ENCODE measurements at places on chromosomes 5 and 9.

- no peak for DNase-seq
Observed at GRCh38 chr9:36017278-36017677, 19.4 kb upstream of the RECK start.

- DNase-seq: no peak
Observed at GRCh38 chr5:176368726-176369125, 3.4 kb downstream of the ARL10 start.

- no peak for DNase-seq
Observed at GRCh38 chr9:89615661-89616060, 10.8 kb downstream of the GADD45G start.

GRCh38 chr9:129582855-129583254 is 38.0 kb downstream of the C9orf50 start:
- no peak for DNase-seq

DNA sequence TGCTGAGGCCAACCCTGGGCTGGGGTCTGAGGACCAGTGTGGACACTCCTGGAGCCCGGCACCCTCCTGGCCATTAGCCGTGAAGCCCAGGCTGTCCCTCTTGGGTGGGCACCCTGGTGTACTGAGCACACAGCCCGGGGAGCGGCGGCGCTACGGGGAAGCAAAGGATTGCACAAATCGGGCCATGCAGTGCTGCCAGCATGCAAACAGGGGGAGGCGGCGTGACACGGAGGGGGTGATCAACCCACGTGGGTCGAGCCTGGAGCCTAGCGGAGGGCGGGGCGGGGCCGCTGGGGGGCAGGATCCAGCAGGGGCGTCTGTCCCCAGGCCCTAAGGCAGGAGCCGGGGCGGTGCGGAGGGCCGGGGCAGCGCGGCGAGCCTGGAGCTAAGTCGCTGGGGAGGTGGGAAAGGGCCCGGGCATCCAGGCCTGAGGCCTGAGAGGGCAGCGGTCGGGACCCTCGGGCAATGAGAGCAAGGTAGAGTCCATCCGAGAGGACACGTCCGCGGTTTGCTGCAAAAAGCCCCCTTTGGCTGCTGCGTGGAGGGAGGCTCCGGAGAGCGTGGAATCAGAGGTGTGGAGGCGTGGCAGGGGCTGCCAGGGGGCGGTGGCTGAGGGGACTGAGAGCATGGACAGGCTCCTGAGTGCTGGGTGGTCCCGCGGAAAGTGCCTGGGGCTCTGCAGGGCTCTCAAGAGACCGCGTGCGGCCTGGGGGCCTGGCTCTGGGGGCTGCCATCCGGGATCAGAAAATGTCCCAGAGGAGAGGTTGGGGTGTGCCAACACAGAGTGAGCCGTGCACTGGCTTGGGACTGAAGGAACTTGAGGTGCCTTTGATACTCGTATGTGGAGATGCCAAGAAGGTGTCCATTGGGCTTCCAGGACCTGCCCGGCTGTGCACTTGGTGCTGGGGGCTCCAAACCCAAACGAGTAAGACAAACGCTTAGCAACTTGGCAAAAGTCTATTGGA is 94.2 kb downstream of the BARX1 start:
- no peak for DNase-seq

- DNase-seq: no peak
Observed at GRCh38 chr5:174719793-174720611, 4.4 kb upstream of the MSX2 start.

- no peak for DNase-seq
Observed at GRCh38 chr9:12785260-12785770, 10.5 kb downstream of the LURAP1L start.

DNA sequence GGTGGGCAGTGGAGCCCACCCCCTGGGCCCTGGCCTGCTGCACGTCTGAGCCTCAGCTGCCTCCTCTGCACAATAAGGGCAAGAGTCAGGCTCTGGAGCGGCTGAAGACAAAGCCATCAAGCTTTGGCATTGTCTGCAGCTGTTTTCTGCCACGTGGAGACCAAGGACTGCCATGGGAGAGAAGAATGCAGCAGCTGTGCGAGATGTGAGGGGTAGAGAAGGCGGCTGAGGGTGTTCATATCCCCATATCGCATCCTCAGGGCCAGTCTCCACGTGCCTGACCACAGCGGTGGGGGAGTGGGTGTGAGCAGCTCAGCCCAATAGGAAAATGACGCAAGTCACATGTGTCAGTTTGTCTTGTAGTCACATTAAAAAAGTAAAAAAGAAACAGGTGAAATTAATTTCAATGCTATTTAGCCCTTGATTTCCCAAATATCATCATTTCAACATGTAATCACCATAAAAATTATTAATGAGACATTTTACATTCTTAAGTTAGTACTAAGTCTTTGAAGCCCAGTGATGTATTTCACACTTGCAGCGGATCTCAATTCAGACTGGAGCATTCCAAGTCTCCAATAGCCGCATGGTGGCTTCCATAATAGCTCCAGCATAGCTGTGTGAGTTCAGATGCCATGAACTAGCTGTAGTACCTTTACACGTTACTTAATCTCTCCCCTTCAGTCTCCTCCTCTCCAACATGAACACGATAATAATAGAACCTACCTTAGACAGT is 6.6 kb downstream of the C1QTNF2 start:
- DNase-seq: no peak

GRCh38 chr5:43638107-43638506 is 35.1 kb downstream of the NNT start:
- no peak for DNase-seq

DNA sequence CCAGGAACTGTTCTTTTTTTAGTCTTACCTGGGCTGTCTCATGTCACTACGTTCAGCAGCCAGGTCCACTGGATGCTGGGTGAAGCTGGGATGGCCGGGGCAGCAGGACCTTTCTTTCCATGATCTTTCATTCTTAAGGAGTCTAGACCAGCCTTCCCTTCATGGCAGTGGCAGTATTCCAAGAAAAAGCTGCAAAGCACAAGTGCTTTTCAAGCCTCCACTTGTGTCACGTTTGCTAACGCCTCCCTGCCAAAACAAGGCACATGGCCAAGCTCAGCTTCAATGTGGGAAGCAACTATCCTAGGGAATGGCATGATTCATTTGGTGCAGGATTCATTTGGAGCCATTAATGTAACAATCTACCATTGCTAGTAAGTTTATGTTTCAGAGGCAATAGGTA is 94.8 kb downstream of the RCL1 start:
- no peak for DNase-seq

- DNase-seq: no peak
Observed at GRCh38 chr9:27489087-27489876, 34.8 kb upstream of the IFNK start.

- DNase-seq: no peak
Observed at GRCh38 chr5:80860924-80861613, 99.1 kb upstream of the RASGRF2 start.

DNA sequence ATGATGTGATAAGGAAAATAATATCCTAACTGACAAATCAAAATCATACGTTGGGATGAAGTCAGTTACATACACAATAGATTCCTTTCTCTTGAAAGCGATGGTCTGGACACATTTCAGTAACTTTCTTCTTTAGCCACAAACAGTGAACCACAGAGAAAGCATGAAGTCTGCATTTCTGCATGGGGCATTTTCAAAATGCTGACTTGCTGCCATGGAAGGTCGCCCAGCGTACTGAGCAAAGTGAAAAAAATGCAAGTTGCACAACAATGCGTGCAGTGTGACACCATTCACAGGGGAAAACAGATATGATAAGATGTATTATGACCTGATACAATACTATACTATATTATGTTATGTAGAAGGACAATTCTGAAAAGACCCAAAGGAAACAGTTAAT is 146.3 kb downstream of the SNX18 start:
- no peak for DNase-seq

DNA sequence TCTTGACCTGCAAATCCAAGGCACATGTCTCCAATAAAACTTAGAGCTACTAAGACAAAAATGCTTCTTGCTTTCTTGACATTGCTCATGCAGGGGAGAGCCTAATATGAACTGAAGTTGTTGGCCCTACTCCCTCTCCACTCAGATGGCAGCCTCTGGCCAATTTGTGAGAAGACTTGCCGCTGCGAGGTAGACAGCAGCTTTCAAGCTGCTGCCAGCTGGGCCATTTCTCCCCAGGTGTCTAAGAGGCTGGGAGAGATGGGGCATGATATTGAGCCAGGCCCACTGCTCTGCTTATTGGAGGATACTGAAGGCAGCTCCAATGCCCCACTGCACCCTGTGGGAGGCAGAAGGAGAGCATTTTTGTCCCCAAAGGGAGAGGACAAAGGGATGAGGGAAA is 380.5 kb downstream of the RASEF start:
- no peak for DNase-seq

- DNase-seq: no peak
Observed at GRCh38 chr9:120846906-120847305, 4.2 kb upstream of the PSMD5 start.

- DNase-seq: no peak
Observed at GRCh38 chr9:133378408-133378962, 2.3 kb downstream of the STKLD1 start.

GRCh38 chr5:1295650-1296037 is 776 bp upstream of the TERT start:
- DNase-seq: no peak

DNA sequence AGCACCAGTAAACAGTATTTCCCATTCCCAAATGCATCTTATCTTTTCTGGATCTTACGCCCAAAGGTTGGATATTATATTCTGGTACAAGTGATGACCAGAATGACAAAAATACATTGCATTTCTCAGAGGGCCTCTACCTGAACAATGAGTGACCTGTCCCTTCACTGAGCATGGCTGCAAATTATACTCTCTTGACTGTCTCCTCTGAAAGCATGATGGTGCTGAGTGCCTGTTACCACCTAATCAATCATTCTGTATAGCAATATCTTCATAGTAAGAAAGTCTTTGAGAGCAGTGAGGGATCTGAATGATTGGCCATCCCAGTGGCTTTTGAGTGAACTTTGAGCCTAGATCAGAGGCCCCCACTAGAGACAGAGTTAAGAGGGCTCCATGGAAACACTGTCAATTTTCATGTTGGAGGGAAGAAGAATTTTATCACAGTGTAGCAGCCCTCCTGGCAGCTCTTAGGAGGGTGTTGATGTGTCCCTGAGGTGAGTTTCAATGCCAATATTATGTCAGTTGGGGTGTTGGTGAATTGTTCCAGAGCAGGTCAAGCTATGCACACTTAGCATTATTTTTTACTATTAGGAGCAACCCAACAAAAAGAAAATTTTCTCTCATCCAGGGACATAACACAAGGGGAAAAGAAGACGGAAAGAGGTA is 171.7 kb downstream of the MARCHF11 start:
- no peak for DNase-seq

DNA sequence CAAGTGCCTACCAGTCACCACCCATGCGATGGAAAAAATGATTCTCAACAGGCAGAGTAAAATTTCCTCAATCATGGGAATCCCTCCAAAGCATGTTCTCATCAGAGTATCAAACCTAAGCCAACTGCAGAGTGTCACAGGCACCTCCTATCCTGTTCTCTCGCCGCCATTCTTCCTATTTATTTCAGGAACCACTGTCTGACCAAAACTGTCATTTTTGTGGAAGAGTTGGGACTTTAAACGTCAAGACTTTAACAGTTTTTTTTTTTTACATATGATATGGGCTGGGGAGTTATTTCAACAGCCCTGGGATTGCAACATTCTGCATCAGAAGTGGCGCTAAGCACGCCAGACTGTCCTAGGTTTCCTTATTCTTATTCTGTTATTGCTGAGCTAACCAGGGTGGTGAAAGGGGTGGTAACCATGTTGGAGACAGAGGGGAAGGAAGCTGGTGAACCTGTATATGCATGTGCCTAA is 29.5 kb downstream of the PFDN1 start:
- DNase-seq: no peak

GRCh38 chr9:127058645-127059021 is 63.8 kb downstream of the ANGPTL2 start:
- DNase-seq: peak; percentile 45

All from keratinocyte (primary cell).